NCI-H226 (cell line): ENCODE measurements at places on chromosomes 12 and 14.
A peak's percentile ranks its signal among the peaks of the same experiment; 100 is the strongest.

GRCh38 chr14:68233101-68233784, 413.7 kb downstream of the RAD51B start:
- no peak for DNase-seq

GRCh38 chr14:23646648-23647549, 10.7 kb downstream of the DHRS2 start:
- DNase-seq: no peak

GRCh38 chr12:3038166-3038565, 39.0 kb upstream of the TSPAN9 start:
- DNase-seq: no peak

- peak; percentile 90 for DNase-seq
Measured at GRCh38 chr14:58331111-58331510, 32.8 kb downstream of the ARID4A start.

- no peak for DNase-seq
Measured at GRCh38 chr12:77998236-77998786, 167.6 kb downstream of the NAV3 start.

DNA sequence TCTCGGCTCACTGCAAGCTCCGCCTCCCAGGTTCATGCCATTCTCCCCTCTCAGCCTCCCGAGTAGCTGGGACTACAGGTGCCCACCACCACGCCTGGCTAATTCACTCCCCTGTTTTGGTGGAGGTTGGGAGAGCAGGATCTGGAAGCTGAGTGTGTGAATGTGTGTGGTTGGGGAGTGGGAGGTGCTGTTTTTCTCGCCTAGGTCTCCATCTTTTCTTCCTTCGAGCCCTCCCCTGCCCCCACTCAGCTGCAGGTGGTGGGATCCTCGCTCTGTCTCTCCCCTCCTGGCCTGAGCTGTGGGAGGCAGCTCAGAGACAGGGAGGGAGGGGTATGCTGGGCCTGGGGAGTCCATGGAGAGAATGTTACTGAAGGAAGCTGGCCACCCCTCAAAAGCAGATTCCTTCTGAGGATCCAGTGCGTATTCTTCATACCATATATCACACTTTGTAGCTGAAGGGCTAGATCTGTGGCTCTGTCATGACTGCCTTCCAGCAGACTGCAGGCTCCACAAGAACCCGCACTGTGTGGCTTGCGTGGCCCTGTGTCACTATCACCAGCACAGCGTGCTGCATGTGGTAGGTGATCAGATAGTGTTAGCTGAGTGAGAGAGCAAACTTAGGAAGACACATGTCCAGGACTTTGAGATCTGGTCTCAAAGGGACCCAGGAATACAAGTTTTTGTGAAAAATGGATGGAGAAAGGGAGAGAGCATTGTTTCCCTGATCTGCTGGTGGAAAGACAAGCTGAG, 2.8 kb downstream of the KRT83 start:
- no peak for DNase-seq

GRCh38 chr14:51302295-51303030, 62.4 kb downstream of the TMX1 start:
- no peak for DNase-seq

DNA sequence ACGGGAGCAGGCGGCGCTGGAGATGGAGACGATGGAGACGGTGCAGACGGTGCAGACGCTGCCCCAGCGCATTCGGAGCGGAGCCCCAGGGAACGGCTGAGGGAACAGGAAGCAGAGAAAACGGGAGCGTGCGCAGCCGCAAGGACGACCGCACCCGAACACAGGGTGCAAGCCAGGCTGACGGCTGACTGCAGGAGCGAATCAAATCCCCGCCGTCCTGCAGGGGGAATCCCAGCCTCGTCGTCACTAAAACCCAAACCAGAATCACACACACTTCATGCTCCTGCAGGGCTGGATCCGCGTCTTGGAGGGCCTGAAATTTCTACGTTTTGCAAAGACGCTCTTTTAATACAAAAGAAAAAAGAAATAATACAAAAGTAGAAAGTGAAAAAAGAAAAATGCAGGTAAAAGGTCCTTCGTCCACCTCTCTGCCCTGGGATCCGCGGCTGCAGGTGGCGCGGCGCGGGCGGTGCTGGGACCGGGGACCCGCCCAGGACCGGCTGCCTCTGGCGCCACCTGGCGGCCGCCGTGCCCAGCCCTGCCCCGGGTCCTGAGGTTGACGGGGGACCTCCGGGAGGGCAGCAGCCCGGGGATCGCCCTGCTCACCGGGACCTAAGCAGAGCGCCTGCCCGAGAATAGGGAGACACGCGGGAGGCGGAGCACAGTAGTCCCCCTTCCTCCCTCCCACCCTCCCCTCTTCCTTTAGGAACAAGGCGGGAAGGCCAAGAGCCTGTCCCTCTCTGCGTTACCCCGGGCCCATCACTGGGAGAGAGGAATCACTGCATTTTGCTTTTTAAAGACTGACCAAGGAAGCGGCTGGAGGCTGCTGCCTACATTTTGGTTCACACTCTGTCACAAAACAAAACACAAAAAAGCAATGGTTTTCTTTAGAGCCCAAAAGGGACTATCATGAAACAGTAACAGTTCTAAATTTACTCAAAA, 20.1 kb downstream of the STX2 start:
- no peak for DNase-seq

- peak; percentile 43 for DNase-seq
Measured at GRCh38 chr14:88189417-88190191, 133.5 kb downstream of the KCNK10 start.

- DNase-seq: peak; percentile 96
Measured at GRCh38 chr14:74979442-74980397, 23.0 kb upstream of the EIF2B2 start.

GRCh38 chr12:123996581-123996980, 23.6 kb downstream of the ZNF664 start:
- DNase-seq: no peak

- DNase-seq: no peak
Measured at GRCh38 chr14:22767323-22767589, 768 bp downstream of the OXA1L start.

- no peak for DNase-seq
Measured at GRCh38 chr14:101402936-101403660, 158.2 kb upstream of the DIO3 start.

GRCh38 chr12:92021666-92022035, 124.0 kb downstream of the BTG1 start:
- DNase-seq: no peak

DNA sequence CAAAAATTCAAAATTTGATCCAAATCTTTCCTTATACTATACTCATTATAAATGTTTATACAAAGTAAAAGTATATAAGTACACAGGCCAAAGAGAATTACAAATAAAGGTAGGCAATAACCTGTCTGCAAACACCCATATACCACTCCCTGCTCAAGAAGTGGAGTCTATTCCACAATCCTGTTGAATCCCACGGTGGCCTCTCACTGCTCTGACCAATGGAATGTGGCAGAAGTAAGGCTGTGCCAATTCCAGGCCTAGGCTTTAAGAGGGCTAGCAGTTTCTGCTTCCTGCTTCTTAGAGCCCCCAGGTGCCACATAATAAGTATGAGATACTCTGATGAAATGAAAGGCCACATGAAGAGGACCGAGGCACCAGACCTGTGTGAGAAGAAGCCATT, 79.8 kb upstream of the CFL2 start:
- DNase-seq: no peak

GRCh38 chr14:30082486-30082885, 154.8 kb upstream of the PRKD1 start:
- no peak for DNase-seq

GRCh38 chr12:67714648-67715047, 66.1 kb downstream of the DYRK2 start:
- peak; percentile 49 for DNase-seq

- no peak for DNase-seq
Measured at GRCh38 chr14:93891756-93892504, 35.2 kb upstream of the FAM181A start.

DNA sequence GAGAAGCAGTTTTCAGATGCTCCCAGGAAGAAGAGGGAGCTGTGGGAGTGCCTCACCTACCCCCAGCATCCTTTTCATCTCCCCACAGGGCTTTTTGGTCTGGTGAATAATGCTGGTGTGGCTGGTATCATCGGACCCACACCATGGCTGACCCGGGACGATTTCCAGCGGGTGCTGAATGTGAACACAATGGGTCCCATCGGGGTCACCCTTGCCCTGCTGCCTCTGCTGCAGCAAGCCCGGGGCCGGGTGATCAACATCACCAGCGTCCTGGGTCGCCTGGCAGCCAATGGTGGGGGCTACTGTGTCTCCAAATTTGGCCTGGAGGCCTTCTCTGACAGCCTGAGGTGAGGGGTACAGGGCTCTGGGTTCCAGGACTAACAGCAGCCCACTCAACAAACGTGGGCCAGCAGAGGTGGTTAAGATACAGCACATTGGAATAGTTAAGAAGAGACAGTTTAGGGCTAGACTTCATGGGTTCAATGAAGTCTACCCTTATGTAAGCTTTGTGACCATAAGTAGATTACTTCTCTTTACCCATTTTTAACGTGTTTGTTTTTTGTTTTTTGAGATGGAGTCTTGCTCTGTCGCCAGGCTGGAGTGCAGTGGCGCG, 1.5 kb downstream of the RDH5 start:
- no peak for DNase-seq

DNA sequence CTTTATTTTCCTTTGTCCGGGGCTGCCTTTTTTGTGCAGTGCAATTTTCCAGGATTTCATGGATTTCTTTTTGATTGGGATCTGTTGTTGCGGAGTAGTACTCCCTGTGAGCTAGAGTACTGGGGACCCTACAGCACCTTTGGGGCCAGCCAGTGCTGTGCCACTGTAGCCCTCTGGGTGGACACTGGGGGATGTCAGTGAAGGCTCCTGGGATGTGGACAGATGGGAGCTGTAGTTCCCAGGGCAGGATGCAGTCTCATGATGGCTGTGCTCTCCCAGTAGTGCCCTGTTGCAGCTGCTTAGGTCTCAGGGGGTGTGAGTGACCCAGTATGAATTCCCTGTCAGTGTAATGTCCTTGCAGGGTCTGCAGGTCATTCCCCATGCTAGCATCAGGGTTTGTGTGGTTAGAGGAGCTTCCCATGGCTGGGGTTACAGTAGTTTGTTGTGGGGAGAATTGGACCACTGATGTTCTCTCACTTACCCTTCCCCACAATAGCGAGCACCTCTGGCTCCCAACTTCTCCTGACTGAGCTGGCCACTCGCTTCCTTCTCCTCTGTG, 72.2 kb downstream of the BRMS1L start:
- DNase-seq: no peak

DNA sequence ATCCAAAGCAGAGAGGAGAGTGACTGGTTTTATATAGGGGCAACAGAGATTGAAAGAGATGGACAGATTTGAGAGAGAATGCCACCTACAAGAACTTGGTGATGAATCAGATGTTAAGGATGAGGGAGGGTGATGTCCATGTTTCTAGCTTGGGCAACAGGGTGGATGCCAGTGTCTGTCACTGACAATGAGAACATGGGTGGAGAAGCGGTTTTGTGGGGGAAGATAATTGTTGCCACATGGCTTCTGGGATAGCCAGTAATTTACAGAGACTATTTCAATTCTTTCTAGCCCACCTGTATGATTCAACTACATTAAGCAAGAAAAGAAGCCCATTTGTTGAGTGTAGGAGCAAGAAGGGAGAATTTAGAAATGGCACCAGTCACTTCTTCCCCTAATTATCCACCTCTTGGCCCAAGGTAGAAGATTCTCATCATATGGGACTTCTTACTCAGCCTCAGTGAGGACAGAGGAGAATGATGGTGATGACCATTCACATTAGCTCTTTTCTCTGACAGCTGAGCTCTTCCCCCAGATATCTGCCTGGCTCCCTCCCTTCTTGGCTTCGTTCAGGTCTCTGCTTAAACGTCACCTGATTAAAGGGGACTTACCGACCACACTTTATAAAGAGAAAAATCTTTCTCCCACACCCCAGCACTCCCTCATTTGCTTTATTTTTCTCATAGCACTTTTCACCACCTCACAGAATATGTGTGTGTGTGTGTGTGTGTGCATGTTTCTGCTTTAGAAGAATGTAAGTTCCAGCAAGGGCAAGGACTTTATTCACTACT, 117.8 kb downstream of the DUSP6 start:
- DNase-seq: no peak
